ENCODE measurements at places on chromosomes 4 and X. TPM values are rescaled to one million over a fixed set of nuclear protein-coding genes. Genes with fewer than 3 reads are reported as not detected.
A peak's percentile ranks its signal among the peaks of the same experiment; 100 is the strongest.

Gene RXFP1
- not detected for total RNA-seq

- H3K4me1 ChIP-seq, result peaks cover 10% of the 10 kb centered on the region
- peaks cover 30% of the 10 kb centered on the region for H3K27me3 ChIP-seq
- H3K4me3 ChIP-seq, result peak overlapping the region; percentile 32
- no peak for DNase-seq
- H3K27ac ChIP-seq, result no peak overlapping the region
- H3K36me3 ChIP-seq, result peaks cover 1% of the 10 kb centered on the region
Measured at GRCh38 chr4:22514481-22514880, 1.4 kb downstream of the ADGRA3 start.

GRCh38 chr4:76095568-76095967, 21.1 kb downstream of the ART3 start:
- no peaks in the 10 kb centered on the region for H3K36me3 ChIP-seq
- H3K4me3 ChIP-seq, result no peak overlapping the region
- H3K27me3 ChIP-seq, result peaks cover 3% of the 10 kb centered on the region
- no peak for DNase-seq

Gene RRH
- total RNA-seq, result 0.19 TPM

GRCh38 chr4:144451766-144452450, 194.0 kb upstream of the HHIP start:
- H3K4me1 ChIP-seq, result no peaks in the 10 kb centered on the region
- no peak overlapping the region for H3K4me3 ChIP-seq
- no peaks in the 10 kb centered on the region for H3K36me3 ChIP-seq

GRCh38 chr4:68708566-68708965, 38.1 kb upstream of the UGT2B15 start:
- no peak for DNase-seq
- no peaks in the 10 kb centered on the region for H3K27me3 ChIP-seq
- no peak overlapping the region for H3K27ac ChIP-seq
- H3K4me1 ChIP-seq, result no peaks in the 10 kb centered on the region
- H3K36me3 ChIP-seq, result no peaks in the 10 kb centered on the region

Gene CSAG1
- not detected for total RNA-seq

GRCh38 chr4:188578657-188579056, 439.4 kb downstream of the TRIML1 start:
- no peak for DNase-seq
- H3K27ac ChIP-seq, result no peak overlapping the region
- no peaks in the 10 kb centered on the region for H3K4me1 ChIP-seq
- no peak overlapping the region for H3K4me3 ChIP-seq
- no peaks in the 10 kb centered on the region for H3K36me3 ChIP-seq

Gene TAF1
- total RNA-seq, result 24.3 TPM

- no peaks in the 10 kb centered on the region for H3K36me3 ChIP-seq
- H3K4me1 ChIP-seq, result no peaks in the 10 kb centered on the region
- no peaks in the 10 kb centered on the region for H3K27me3 ChIP-seq
- no peak overlapping the region for H3K27ac ChIP-seq
- no peak for DNase-seq
- no peak overlapping the region for H3K4me3 ChIP-seq
Measured at GRCh38 chr4:160510928-160511327, 1408.0 kb downstream of the RAPGEF2 start.

GRCh38 chr4:958696-959337, 14.6 kb downstream of the DGKQ start:
- H3K36me3 ChIP-seq, result peaks cover 9% of the 10 kb centered on the region
- H3K4me3 ChIP-seq, result no peak overlapping the region
- H3K27me3 ChIP-seq, result no peaks in the 10 kb centered on the region
- no peak overlapping the region for H3K27ac ChIP-seq
- no peak for DNase-seq

DNA sequence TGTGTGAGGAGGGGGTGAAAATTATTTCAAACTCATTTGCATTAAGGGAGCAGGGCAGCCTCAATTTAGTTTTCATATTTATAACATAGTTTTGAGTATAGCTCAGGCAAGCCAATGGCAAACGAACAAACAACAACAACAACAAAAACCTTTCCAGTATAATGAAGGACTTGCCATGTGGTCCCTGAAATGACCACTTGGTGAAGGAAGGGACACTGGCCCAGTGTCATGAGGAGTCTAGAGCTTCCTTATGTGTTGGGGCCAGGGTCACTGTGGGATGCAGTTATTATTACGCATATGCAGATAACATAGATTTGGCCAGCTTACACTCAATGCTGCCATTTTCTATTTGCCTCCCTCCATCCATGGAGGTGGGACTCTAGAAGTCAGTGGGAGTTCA, 23.3 kb downstream of the NKX3-2 start:
- peaks cover 53% of the 10 kb centered on the region for H3K27me3 ChIP-seq
- H3K4me3 ChIP-seq, result no peak overlapping the region
- peaks cover 9% of the 10 kb centered on the region for H3K4me1 ChIP-seq
- peaks cover 3% of the 10 kb centered on the region for H3K36me3 ChIP-seq

- no peak overlapping the region for H3K27ac ChIP-seq
- peaks cover 66% of the 10 kb centered on the region for H3K4me1 ChIP-seq
- H3K4me3 ChIP-seq, result no peak overlapping the region
- no peaks in the 10 kb centered on the region for H3K27me3 ChIP-seq
- DNase-seq, result no peak
Measured at GRCh38 chr4:153570228-153570973, 104.2 kb downstream of the TMEM131L start.

- no peak overlapping the region for H3K4me3 ChIP-seq
- DNase-seq, result no peak
Measured at GRCh38 chr4:155468282-155468681, 91.5 kb upstream of the MAP9 start.

- no peak for DNase-seq
- H3K36me3 ChIP-seq, result no peaks in the 10 kb centered on the region
- no peak overlapping the region for H3K4me3 ChIP-seq
Measured at GRCh38 chrX:115562480-115562847, 1.5 kb downstream of the PLS3 start.

- DNase-seq, result no peak
- H3K27me3 ChIP-seq, result peaks cover 20% of the 10 kb centered on the region
- no peak overlapping the region for H3K27ac ChIP-seq
Measured at GRCh38 chr4:150181536-150181935, 103.3 kb downstream of the DCLK2 start.

- DNase-seq, result no peak
- H3K27ac ChIP-seq, result no peak overlapping the region
- H3K36me3 ChIP-seq, result no peaks in the 10 kb centered on the region
- H3K27me3 ChIP-seq, result no peaks in the 10 kb centered on the region
- H3K4me3 ChIP-seq, result no peak overlapping the region
- H3K4me1 ChIP-seq, result no peaks in the 10 kb centered on the region
Measured at GRCh38 chr4:8281519-8282133, 12.1 kb downstream of the HTRA3 start.

DNA sequence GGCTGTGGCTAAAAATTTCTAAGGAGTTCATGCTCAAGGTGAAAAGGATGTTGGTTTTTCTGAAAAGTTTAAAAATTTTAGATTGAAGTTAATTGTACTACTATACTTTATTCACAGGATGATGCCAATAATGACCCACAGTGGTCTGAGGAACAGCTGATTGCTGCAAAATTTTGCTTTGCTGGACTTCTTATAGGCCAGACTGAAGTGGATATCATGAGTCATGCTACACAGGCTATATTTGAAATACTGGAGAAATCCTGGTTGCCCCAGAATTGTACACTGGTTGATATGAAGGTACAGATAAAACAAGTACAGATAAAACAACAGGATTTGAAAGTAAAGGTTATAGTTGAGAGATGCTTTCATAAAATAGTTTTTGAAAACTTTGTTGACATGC, 12.2 kb downstream of the PAICS start:
- H3K36me3 ChIP-seq, result peaks cover 65% of the 10 kb centered on the region
- no peak overlapping the region for H3K4me3 ChIP-seq
- peaks cover 10% of the 10 kb centered on the region for H3K4me1 ChIP-seq
- H3K27me3 ChIP-seq, result no peaks in the 10 kb centered on the region
- no peak for DNase-seq

DNA sequence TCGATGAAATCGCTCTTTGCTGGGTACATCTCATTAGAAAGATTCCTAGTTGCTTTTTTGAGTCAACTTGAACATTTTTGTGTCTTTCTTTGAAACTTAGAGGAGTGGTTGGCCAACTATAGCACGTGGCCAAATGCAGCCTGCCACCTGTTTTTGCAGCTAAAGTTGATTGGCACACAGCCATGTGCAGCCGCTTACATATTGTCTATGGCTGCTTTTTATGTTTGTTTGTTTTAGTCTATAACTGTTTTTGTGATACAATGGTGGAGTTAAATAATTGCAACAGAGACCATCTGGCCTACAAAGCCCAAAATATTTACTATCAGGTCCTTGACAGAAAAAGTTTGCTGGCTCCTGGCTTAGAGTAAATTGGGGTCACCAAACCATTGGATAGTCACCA, 86.3 kb downstream of the CLCN4 start:
- H3K36me3 ChIP-seq, result no peaks in the 10 kb centered on the region
- no peak overlapping the region for H3K4me3 ChIP-seq
- DNase-seq, result no peak
- H3K27ac ChIP-seq, result no peak overlapping the region
- H3K27me3 ChIP-seq, result no peaks in the 10 kb centered on the region

DNA sequence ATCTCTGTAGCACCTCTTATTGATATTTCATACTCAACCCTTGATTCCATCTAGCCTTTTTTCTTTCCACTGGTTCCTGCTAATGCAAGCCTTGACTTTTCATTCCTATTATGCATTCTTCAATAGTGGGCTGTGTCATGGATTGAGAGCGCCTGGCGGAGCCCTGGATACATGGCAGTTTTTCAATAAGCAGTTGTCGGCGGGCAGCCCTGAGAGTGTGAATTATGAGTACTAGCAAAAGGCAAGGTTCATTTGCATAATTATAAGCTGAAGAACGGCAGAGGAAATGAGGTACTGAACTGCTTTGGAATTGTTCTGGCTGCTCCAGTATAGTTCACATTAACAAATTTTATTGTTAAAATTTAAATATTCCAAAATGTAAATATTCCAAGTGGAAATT, 339.7 kb upstream of the VCX start:
- H3K27me3 ChIP-seq, result no peaks in the 10 kb centered on the region
- no peak for DNase-seq
- H3K4me3 ChIP-seq, result no peak overlapping the region
- H3K4me1 ChIP-seq, result no peaks in the 10 kb centered on the region
- H3K36me3 ChIP-seq, result no peaks in the 10 kb centered on the region
- no peak overlapping the region for H3K27ac ChIP-seq

DNA sequence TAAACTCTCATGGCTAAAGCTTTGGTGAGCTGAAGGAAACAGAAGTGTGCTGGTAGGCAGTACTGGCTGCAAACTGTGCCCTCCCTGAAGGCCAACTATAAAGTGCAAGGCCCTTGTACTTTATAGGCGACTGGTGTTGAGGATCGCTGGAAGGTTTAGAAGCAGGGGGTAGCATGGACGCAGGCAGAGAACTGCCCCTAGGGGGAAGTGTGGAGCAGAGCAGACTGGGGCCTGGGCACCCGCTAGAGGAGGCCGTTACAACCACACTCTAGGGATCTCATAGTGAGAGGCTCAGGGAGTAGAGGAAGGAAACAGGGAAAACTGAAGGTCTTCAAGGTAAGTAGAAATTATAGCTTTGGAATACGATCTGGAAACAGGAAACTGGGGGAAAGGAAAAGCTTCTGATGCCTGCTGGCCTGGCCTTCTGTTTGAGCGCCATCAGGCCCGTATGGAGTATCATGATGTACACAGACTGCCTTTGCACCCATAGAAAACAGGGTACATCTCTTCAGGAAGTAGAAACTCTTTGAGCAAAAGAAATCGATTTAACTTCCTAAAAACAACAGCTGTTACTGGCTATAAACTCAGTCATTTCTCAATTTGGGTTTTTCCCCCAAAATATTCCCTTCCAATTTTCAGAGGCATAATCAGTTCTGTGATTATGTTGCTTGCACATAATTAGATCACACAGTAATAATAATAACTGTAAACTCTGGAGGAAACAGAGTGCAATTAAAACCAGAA, 23.9 kb upstream of the TMSB4X start:
- H3K27me3 ChIP-seq, result no peaks in the 10 kb centered on the region
- peaks cover 80% of the 10 kb centered on the region for H3K4me1 ChIP-seq
- H3K36me3 ChIP-seq, result peaks cover 2% of the 10 kb centered on the region
- H3K27ac ChIP-seq, result peak overlapping the region; percentile 96
- H3K4me3 ChIP-seq, result peak overlapping the region; percentile 77

Gene NMU
- total RNA-seq, result 0.63 TPM

Gene TMEM271
- total RNA-seq, result not detected

GRCh38 chr4:113607998-113608397, 153.5 kb downstream of the CAMK2D start:
- peaks cover 45% of the 10 kb centered on the region for H3K36me3 ChIP-seq
- H3K27ac ChIP-seq, result no peak overlapping the region
- H3K4me3 ChIP-seq, result no peak overlapping the region
- peaks cover 36% of the 10 kb centered on the region for H3K4me1 ChIP-seq
- DNase-seq, result no peak

Gene GSX2
- not detected for total RNA-seq

GRCh38 chrX:9829308-9830267, 43.4 kb downstream of the SHROOM2 start:
- peaks cover 9% of the 10 kb centered on the region for H3K4me1 ChIP-seq
- no peak overlapping the region for H3K27ac ChIP-seq
- no peak overlapping the region for H3K4me3 ChIP-seq

All from activated CD4-positive, alpha-beta memory T cell treated with anti-CD3 and anti-CD28 coated beads for 36 hours (primary cell).